Stimulated activated CD4-positive, alpha-beta T cell treated with anti-CD3 and anti-CD28 coated beads, Interleukin-4, amount 100 ng/mL, for 24 hours (primary cell): ENCODE measurements at places on chromosomes 13 and 19.

- no peak for DNase-seq
These were observed 453 bp upstream of the PDCD2L start for GRCh38 chr19:34403784-34404108.

- peak; percentile 2 for DNase-seq
These were observed 10.0 kb downstream of the CALM3 start for GRCh38 chr19:46610851-46611770.

GRCh38 chr19:30718707-30719106 lies 346.5 kb downstream of the ZNF536 start:
- no peak for DNase-seq

- DNase-seq, result no peak
These were observed 59.1 kb downstream of the SLC7A9 start for GRCh38 chr19:32810452-32810851.

- no peak for DNase-seq
These were observed 173.5 kb downstream of the TSHZ3 start for GRCh38 chr19:31175564-31176348.

DNA sequence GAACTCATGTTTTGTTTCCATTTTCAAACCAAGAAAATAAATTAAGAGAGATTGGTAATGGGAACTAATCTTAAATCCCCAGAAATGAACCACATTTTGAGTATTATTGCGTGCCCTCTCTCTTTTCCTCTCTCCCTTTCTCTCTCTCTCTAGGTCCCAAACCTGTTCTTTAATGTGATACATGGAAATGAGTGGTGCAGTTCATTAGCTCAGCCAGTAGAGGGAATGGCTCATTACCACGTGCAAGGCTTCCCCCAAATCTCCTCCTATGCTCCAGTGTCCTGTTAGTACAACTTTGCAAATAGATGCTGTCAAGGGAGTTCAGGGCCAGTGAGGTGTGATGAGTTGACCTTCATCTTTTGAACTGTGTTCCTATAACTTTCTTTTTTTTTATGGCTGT lies 178.4 kb downstream of the FGF9 start:
- peak; percentile 9 for DNase-seq

GRCh38 chr19:38877781-38878574 lies at the start of gene RINL:
TSS of gene RINL (minus strand) at chr19:38878275. CDS start at chr19:38876742, 1,533 bp downstream.
- peak; percentile 76 for DNase-seq

DNA sequence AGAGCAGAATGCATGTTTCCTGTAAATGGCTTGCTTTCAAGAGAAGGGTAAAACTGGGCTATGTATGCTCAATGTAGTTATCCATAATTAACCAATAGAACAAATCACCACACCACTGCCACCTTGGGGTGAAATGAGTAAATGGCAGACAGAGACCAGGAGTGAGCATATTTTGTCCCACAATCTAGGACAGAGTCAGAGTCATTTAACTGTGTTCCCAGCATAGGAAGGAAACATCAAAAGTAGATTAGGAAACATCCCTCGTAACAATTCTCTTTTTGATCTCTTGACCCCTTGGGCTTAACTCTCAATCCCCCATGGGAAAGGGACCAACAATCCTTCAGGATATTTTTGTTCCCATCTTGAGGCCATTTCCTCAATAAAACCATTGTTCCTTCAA lies 224.8 kb downstream of the NHLRC3 start:
- DNase-seq, result peak; percentile 53

DNA sequence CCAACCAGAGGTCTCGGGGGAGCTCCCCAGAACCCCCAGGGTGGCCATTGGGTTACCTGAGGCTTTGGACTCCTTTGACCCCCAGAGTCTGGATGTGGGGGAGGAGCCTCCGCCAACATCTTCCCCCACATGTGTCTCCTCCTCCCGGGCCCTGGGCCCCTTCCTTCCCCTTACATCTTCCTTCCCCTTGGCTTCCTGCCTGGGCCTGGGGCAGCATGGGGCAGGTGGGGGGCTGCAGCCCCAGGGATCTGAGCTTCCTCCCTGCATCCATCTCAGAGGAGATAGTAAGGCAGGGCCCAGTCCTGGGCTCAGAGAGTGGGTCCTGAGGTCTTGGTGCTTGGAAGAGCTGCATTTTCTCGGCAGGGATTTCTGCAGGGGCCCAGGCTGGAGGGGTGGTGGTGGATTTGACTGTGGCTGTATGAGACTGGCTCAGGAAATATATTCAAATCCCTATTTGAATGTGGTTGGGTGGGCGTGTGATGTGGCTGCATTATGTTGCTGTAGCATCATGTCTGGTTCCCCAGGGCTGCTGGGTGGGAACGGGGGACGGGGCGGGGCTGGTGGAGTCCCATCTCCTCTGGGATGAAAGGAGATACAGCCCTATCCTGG lies 919 bp downstream of the VAV1 start:
- DNase-seq, result peak; percentile 75

DNA sequence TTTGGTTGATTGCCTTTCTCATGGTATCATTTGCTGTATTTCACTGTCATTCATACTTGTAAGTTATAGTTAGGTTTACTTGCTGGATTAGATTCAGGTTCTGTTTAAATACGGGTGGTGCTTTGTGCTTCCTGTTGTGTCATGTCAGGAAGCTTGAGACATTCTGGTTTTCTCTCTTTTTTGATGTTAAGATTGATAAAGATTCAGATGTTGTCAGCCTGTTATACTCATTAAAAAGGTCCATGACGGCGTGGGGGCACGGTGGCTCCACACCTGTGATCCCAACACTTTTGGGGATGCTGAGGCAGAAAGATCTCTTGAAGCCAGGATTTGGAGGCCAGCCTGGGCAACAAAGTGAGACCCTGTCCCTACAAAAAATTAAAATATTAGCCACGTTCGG lies 45.7 kb downstream of the NAA16 start:
- DNase-seq, result peak; percentile 22

GRCh38 chr19:13396250-13397080 lies 109.8 kb downstream of the CACNA1A start:
- no peak for DNase-seq

GRCh38 chr19:43624933-43625332 lies 5.5 kb upstream of the ZNF428 start:
- peak; percentile 85 for DNase-seq

- DNase-seq, result no peak
These were observed 13.2 kb downstream of the PCDH8 start for GRCh38 chr13:52835071-52835839.

GRCh38 chr19:52648336-52649016 lies 10.3 kb upstream of the ZNF83 start:
- no peak for DNase-seq

DNA sequence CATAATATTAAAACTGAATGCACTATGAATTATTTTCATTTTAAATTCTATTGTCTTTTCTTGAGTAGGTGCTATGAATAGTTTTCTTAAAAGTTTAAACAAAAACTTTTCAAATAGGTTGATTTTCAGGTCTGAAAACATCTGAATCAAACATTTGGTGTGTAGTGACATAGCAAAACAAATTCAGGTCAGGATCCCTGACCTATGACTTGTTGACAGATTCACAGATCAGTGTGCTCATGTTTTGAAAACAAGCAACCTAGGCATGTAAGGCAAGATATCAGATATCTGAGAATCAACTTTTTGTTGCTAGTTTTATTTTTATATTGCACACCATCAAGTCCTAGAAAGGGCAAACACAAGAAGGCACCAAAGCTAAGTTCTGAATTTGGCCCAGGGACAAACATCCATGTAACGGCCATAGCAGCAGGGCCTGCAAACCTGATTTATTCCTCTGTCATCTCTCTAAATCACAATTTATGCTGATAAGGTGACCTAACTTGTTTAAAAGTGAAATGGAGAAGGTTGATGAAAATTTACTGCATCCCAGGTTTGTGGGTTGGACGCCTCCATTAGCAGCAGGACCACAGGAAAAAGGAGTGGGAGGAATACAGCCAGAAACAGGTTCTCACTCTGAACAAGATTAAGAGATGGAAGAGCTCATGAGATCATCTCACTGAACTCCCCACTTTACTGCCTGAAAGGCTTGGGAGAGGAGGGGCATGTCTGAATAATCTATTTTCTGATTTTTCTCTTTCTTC lies 337.7 kb downstream of the KCNRG start:
- DNase-seq, result no peak

DNA sequence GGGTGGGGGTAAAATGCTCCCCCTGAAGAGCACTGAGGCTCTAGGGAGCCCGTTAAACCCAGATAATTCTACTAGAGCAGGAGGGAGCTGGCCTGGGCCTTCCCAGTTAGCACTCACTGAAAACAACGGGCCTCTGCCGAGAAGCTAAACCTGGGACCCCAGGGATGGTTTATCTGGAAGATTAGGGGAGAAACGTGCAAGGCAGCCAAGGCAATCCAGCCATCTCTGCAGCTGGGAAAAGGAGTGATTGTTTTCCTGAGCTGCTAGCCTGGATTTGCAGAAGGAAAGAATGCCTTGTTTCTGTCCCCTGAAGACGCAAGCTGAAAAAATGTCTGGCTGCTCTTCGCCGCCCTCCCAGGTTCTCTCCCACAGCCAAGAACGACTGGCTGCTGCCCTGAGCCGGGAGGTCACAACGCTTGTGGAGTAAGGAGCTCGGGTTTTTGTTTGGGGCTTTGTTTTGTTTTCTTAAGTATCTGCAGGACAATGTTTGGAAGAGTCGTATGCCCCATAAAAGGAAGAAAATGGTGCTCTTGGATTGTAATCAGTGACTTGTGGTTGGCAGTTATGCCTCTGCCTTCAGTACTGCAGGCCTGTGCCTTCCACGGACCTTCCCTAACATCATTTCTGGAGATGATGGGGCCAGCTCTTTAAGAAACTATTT lies 31.5 kb downstream of the COL4A2 start:
- DNase-seq, result no peak

DNA sequence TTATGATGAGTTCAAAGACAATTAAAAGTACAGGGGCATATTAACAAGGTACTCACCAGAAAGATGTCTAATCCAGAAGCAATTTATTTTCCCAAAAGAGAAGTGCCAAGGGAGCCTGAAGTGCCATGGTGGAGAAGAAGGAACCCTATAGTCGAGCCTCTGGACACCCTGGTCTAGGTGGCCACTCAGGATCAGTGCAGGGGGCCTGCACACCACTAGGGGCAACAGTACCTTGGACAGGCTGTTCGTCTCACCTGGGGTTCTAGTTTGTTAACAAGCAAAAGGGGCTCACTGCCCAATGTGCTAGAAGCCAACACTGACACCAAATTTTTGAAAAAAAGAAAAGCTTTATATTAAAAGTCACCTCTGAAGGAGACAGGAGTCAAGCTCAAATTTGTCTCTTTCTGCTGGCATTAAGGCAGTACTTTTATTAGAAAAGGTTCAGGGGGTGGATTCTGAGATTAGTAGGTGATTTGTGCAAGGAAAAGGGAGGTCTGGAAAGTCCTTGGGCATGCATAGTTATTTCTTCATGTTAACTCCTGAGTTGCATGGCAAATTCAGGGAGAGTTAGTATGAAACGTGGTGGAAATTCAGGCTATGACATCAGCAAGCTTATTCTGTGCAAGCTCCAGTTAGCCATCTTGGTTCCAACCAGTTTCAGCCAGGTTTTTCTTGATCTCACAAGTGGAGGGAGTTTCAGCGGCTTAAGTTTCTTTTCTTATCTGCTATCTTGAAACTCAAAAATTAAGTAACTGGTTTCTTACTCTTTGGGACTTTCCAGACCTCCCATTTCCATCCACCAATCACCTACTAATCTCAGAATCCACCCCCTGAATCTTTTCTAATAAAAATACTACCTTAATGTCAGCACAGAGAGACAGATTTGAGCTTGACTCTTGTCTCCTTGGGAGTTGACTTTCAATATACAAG lies 884 bp upstream of the CBY2 start:
- peak; percentile 18 for DNase-seq

DNA sequence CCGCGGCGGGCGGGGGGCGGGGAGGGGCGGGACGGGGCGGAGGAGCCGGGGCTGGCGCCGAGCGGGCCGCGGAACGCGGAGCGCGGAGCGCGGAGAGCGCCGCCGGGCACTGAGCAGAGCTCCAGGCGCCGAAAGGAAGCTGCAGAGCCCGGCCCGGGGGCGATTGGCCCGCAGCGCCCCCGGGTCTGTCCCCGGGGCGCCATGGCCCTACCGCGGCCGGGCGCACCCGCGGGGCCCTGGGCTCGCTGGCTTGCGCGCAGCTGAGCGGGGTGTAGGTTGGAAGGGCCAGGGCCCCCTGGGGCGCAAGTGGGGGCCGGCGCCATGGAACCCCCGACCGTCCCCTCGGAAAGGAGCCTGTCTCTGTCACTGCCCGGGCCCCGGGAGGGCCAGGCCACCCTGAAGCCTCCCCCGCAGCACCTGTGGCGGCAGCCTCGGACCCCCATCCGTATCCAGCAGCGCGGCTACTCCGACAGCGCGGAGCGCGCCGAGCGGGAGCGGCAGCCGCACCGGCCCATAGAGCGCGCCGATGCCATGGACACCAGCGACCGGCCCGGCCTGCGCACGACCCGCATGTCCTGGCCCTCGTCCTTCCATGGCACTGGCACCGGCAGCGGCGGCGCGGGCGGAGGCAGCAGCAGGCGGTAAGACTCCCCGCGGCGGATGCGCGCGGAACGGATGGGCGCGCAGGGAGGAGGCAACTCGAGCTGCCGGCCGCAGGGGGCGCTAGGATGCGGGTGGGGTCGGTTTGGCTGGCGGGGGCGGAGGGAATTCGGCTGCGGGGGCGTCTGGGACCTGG lies at the start of gene PDE4A:
Gene PDE4A, plus strand, starts transcription at position 95 of the 796 bp plus-strand sequence. Its CDS starts 227 bp downstream, at position 322.
- DNase-seq, result peak; percentile 44

GRCh38 chr13:112818698-112819045 lies 128.8 kb downstream of the ATP11A start:
- no peak for DNase-seq

GRCh38 chr13:57123681-57124080 lies 17.0 kb upstream of the PRR20A start:
- DNase-seq, result no peak

DNA sequence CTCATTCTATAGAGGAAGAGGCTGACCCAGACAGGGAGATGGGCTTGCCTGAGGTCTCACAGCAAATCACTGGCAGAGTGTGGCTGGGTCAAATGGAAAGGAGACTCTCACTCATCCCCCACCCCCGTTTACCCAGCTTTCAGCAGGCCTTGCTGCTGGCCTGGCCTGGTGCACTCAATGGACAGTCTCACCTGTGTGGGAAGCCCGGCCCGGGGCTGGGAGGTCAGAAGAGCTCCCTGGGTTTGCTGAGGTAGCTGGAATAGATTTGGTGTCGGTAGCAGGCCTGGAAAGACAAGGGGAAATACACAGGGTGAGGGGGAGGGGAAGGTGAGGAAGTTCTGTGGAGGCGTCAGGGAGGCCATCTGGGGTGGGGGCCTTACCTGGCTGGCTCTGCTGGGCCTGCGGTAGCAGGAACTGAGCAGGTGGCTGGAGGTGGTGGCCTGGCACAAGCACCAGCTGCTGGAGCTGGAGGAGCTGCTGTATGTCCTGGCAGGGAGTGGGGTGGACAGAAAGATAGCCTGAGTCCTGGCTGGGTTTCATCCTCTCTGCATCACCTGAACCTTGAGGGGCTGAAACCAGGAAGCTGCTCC lies 23.5 kb downstream of the ZNF574 start:
- DNase-seq, result no peak

DNA sequence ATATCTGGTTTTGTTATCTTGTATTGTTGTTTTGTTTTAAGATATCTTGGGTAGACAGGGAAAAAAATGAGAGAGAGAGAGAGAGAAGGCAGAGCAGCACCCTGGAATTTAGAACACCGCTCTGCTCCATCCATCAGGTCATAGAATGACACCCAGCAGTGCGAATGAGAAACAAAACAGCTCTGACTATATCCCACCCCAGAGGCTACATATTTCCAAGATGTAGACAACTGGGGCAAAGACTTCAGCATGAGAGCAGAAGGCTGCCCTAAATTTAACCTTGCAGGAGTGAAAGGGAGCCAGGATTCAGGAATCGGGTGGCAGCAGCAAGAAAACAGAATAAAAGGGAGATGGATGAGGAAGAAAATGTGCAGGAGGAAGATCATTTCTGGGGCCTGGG lies 46.5 kb downstream of the TNFSF13B start:
- DNase-seq, result no peak
